ENCODE measurements at places on chromosomes 11 and 22.

- no peak for DNase-seq
Observed at GRCh38 chr11:113014262-113015097, 53.3 kb downstream of the NCAM1 start.

GRCh38 chr11:74388678-74389327 is 9.4 kb downstream of the PGM2L1 start:
- DNase-seq = peak; percentile 9

GRCh38 chr22:19066531-19067271 is 55.5 kb downstream of the DGCR2 start:
- DNase-seq = no peak

GRCh38 chr22:46113110-46113909 is 37.0 kb upstream of the PPARA start:
- no peak for DNase-seq

DNA sequence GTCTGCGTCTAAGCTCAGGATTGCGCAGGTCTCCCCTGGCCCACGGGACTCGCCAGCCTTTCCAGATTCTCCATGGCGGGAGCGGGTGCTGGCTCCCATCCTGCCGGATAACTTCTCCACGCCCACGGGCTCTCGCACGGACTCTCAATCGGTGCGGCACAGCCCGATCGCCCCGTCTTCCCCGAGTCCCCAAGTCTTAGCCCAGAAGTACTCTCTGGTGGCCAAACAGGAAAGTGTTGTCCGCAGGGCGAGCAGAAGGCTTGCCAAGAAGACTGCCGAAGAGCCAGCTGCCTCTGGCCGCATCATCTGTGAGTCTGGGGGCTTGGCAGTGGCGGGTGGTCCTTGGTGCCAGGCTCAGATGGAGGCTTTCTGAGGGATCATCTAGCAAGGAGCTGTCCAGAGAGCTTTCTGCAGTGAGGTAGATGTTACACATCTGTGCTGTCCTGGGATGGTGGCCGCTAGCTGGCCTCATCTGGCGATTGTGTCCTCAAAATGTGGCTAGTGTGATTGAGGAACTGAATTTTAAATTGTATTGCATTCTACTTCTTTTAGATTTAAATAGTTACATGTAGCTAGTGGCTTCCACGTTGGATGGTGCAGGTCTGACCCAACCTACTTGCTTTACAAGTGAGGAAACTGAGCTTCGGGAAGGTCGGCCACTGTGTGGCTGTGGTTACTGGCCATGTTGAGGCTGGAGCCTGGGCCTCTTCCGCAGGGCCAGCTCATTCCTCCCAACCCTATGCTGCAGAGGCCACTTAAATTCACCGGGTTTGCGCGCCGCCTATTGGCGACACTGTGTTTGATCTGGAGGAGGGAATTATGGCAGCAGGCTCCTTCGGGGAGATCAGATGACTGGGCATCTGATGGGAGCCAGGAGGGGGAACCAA is 6.7 kb downstream of the INCENP start:
- DNase-seq = no peak

- DNase-seq = no peak
Observed at GRCh38 chr11:47408598-47409439, 429 bp downstream of the SLC39A13 start.

GRCh38 chr11:64358536-64358906 is 441 bp upstream of the RPS6KA4 start:
- DNase-seq = no peak

DNA sequence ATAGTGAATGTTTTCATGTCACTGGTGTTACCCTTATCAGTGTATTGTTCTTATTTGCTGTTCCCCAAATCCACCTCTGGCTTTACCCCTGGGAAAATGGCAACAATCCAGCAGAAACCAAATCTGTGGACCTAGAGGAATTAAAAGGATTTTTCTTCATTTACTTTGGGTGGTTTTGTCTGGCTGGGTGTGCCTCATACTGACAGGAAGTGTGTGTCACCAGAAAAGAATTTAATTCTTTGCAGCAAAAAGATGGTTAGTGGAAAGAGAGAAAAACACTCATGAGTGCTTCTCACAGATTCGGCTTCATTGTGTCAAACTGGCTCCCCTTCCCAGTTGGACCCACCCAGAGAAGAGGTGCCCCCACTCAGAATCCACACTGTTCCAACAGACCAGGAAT is 38.9 kb downstream of the FZD4 start:
- DNase-seq = no peak

- DNase-seq = no peak
Observed at GRCh38 chr11:1195682-1196515, 27.0 kb upstream of the MUC5B start.

GRCh38 chr11:6856871-6857270 is 6.0 kb upstream of the OR10A2 start:
- DNase-seq = no peak

- no peak for DNase-seq
Observed at GRCh38 chr11:129223701-129224149, 31.6 kb upstream of the ARHGAP32 start.

GRCh38 chr11:66951135-66951534 is 7.0 kb downstream of the PC start:
- no peak for DNase-seq

DNA sequence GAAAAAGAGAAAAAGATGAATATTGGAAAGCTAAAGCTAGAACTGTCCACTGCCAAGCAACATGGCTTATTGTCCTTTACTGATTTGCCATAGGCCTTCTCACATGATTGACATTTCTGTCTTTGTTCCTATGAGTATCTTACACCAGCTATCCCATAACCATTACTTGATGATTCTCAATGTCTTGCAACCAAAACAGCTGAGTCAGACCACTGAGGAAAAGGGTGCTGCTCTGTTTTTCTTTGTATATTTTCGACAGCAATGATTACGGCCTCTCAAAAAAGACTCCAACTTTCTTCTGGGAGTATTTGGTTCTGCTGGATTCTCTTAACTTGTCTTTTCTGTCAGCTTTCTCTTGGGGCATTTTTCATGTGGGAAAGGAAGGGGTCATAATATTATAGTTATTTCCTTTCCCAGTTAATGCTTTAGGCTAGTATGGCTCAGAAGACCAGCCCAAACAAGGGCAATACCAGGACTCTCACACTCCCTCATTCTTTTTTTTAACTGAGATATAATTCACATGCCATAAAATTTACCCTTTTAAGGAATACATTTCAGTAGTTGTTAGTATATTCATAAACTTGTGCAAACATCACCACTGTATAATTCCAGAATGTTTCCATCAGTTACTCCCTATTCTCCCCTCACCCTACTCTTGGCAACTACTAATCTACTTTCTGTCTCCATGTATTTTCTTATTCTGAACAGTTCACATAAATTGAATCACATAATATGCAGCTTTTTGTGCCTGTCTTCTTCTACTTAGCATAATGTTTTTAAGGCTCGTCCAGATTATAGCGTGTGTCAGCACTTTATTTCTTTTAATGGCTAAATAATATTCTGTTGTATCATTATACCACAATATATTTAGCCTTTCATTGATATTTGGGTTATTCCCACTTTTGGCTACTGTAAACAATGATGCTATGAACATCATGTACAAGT is 31.1 kb upstream of the FAR1 start:
- no peak for DNase-seq

GRCh38 chr22:37710675-37711074 is 13.8 kb downstream of the TRIOBP start:
- no peak for DNase-seq

DNA sequence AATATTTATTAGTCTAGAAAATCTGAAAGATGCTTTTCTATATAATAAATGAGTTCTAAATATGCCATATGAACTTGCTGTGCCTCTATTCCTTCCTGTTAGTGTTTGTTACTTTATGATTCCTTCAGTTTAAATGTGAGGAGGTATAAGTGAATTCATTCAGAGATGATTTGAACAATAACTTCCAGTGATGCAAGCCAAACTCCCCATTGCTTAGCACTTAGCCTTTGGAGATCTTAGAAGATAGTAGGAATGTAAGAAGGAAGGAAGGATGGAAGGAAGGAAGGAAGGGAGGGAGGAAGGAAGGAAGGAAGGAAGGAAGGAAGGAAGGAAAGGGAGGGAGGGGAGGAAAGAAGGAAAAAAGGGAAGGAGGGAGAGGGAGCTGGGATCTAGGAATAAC is 25.1 kb downstream of the MMP13 start:
- DNase-seq = no peak

DNA sequence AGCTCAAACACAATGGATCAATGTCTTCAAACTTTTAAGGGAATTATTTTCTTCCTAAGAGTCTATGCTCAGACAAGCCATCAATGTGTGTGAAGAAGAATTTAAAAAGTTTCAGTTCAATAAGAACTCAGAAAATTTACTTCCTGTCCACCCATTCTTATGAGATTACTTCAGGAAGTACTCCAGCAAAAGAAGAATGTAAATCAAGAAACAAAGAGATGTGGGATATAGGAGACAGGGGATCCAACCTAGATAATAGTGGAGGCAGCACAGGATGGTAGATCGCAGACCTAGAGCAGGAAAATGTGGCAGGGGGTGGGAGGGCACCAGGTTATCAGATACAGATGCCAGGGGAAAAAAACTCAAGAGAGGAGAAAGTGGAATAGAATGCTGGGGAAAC is 170.6 kb downstream of the MPPED1 start:
- no peak for DNase-seq

DNA sequence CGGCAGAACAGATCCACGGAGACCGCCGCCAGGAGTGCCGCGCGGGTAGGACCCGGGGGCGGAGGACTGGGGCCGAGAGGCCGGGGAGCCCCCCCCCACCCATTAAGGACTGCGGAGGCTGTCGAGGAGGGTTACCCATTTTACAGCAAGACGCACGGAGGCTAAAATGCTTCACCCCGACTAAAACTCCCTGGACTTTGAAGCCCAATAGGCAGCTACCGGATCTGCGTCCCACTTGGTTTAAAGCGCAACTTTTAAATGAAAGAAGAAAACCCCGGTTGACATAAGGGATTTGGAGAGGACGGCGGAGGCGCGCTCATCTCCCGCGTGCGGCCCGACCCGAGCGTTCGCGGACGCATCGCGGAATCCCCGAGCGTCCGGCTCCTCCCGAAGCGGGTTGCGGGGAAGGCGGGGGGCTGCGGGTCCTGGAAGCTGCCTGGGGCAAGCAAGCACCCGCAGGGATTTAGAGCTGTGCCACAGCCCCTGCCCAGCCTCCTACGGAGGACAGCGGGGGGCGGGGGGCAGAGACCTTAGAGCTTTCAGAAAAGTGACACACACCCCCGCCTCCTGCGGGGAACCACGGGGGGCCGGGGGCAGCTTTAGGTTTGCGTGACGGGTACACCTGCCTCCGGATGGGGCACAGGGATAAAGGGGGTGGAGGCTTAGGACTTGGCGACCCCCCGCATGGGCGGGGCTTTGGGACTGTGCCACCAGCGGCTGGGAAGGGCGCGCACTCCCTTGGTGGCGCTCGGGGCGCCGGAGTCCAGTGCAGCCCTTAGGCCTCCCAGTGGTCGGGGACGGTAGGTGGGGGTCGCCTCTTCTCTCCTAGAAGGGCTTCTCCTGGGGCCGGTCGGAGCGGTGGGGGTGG is 760 bp upstream of the CELSR1 start:
- no peak for DNase-seq

DNA sequence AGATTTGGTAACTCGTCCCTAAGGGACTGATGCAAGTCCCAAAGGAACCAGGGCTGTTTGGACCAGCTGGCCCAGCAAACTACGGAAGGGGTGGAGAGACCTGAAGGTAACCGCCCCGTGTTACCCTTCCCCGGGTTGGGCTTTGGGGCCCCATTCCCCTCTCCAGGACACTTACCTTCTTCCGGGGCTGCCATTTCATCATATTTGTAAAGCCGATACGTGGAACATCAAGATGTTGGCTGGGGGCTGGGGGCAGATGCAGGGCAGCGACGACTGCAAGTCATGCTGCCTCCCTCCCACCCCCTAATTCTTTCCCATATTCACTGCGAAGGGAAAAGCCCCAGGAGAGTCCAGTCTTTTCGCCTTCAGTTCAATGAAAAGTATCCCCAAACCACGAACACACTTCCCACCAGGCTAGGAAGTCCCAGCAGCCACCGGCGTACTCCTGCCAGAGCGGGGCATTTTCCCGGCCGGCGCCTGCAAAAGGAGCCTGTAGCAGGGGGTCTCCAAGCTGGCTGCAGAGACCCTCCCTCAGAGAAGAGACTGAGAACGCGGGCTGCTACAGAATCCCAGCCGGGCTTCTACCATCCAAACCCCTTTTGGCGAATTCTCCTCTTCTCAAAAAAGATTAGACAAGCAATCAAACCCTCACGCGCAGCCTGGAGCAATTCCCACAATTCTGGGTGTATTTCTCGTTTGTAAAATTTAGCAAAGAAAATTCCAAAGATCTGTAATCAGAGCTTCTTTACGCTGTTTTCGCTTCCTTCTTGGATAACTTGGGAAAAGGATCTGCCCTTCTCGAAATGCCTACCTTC is 236.7 kb downstream of the TTC28 start:
- DNase-seq = no peak

DNA sequence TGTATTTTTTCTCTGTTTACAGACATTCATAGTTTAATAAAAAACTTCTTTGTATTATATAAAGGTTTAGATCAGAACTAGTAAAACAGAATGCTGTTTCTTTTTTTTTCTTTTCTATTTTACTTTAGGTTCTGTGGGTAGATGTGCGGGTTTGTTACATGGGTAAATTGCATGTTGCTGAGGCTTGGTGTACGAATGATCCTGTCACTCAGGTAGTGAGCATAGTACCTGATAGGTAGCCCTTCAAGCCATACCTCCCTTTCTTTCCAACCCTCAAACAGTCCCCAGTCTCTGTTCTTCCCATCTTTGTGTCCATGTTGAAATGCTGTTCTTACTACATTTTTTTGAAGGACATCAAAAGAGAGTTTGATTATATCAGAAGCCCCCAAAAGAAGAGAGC is 3.2 kb downstream of the ATM start:
- no peak for DNase-seq

- no peak for DNase-seq
Observed at GRCh38 chr11:108680271-108680670, 15.4 kb downstream of the DDX10 start.

DNA sequence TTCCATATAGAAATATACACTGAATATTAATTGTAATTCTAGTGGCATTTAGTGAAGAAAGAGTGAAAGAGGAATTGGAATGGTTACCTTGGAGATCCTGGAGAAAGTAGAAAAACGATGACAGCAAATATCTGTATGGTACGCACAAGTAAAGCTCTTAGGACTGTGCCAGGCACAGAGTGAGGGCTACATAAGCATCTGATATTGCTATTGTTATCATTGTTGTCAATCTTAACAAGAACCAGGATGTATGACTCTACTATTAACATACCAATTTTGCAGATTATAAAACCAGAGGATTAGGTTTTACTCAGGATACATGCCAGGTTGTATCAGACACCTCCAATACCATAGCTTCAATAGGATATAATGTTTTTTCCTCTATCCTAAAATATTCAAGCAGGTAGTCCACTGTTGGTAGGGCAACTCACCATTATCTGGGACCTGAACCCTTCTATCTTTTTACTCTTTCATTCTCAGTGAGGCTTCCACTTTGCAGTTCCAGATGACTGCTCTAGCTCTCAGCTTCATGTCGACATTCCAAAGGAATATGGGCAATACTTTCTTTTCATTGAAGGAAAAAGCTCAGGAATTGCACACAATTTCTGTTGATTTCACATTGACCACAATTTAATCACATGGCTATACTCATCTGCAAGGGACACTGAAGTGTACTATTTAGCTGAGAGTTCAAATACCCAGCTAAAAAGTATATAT is 73.2 kb downstream of the RAB38 start:
- DNase-seq = no peak

Data from GM19239 (cell line).